T1000 (cell line): ENCODE measurements at places on chromosomes 4 and X.

DNA sequence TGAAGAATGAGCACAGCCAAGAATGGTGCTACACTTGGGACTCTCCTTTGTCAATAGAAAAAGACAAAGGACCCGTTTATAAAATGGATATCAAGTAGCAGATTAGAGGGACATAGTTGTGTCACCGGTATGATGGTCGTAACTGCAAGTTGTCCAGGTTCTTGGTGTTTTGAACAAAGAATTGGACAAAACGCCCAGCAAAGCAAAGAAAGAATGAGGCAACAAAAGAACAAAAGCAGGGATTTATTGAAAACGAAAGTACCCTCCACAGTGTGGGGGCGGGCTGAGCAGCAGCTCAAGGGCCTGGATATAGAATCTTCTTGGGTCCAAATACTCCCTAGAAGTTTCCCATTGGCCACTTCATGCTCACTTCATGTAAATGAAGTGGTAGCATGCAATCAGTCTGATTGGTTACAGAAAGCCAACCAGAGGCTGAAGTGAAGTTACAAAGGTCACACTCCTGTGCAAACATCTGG lies 54.7 kb downstream of the SHROOM3 start:
- no peak for DNase-seq

- DNase-seq, result no peak
Measured at GRCh38 chr4:162241857-162242256, 78.1 kb upstream of the FSTL5 start.

DNA sequence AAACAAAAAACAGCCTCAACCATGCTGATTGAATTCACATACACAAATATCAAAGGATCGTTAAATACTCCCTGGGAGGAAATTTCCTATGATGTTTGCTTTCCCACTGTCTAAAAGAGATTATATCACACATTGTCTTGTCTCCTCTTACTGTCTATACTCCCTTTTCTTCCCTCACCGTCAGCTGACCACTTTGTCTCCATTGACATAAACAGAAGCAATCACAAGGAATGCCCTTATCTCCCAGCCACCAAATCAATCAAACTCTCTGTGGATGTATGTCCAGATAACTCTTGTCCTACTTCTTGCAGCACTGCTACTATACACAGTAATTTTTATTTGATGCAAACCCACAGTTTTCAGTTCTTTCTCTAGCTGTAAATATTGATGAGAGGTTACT lies 12.2 kb upstream of the NUDT9 start:
- no peak for DNase-seq

DNA sequence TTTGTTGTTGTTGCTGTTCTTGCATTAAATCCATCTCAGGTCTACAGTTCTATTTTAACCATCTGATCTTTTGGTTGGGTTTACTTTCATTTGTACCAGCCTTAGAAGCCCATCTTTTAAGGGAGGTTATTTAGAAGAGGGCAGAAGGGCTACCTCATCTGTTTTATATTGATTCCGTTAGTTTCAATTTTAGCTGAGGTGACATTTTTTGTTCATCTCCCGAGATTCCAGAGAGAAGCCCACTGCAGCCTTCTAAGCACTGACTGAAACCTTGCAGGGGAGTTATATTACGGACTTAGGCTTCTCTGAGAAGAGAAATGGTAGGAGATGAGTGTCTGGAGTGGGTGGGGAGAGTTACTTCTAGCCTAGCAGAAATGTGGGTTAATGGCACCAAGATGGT lies 101.8 kb downstream of the PDGFRA start:
- no peak for DNase-seq

DNA sequence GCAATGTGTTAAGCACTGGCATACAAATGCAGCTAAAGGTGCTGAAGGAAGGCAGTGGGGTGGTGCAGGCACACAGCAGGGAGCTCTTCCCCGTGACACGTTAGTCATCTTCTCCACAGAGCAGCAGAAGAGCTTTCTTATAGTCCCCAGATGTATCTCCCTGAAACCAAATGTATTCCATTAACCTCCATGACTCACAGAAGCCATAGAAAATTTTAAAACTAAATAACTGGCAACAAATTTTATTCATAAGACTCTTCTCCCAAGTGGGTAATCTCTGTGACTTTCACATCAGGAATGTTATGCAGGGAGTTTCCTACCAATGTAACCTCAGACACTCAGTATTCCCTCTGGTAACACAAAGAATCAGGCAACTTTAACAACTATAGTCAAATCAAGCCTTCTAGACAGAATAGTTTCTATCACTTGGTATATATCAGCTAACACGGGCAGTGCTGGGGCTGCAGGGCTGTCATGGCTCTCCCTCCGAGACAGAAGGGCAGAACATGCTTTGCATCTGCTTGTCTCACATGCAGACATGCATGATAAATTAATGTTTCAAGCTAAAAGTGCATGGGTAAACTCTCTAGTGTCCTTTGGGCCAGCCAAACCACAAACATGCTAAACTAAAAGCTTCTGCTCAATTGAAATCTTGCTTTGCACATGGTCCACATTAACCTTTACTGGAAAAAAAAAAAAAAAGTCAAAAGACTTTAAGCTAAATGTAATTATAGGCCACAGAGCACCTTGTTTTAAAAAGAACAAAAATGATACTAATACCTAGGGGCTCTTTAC lies 28.2 kb downstream of the ANXA5 start:
- peak; percentile 79 for DNase-seq

DNA sequence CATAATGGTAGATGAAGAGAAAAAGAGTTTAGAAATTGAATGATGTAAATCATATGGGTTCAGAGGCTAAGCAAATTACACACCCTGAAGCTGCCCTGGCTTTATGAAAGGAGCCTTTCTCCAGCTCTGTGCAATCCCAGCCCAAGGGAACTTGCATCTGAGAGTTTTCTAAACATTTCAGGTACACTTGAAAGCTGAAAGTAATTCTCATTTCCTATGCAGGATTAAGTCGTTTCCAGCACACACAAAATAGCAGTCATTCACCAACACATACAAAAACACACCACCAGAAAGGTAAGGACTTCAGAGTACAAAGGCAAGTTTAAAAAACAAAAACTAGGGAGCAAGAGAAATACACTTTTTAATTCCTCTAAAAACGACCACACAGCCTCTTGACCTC lies 1.7 kb downstream of the PDGFC start:
- DNase-seq, result no peak

GRCh38 chr4:124483048-124483906 lies 229.3 kb downstream of the ANKRD50 start:
- no peak for DNase-seq

DNA sequence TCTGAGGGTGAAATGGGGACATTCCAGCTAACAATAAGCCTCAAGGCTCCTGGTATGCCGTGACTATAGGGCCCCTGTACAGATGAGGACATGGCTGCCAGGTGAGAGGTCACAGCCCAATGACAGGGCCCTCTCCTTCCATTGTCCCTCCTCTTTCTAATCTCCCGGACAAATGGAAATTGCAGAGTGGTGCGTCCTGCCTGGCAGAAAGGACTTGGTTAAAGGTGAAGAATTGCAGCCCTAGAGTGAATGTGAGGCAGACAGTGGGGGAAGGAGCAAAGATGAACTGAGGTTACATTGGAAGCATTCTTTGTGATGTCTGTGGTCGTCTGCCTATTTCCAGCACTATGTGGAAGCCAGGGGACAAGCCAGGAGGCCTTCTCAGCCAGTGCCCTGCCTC lies 6.7 kb upstream of the UCP1 start:
- no peak for DNase-seq

GRCh38 chr4:2256781-2257191 lies 5.1 kb downstream of the MXD4 start:
- DNase-seq, result no peak

GRCh38 chr4:140937866-140938265 lies 181.7 kb upstream of the TBC1D9 start:
- peak; percentile 2 for DNase-seq

DNA sequence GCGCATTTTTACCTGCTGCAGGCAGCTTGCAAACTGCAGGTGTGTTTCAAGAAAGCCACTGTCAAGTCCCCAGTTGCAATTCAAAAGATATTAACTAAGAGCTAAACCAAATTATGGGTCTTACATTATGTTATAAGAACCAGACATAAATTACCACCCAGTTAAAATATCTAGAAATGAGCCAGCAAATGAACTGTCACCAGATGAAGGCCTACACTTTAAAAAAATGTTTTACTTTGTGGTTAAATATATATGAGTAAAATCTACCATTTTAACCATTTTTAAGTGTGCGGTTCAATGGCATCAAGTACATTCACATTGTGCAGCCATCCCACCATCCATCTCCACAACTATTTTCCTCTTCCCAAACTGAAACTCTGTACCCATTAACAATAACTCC lies 32.0 kb upstream of the TMEM131L start:
- DNase-seq, result no peak

DNA sequence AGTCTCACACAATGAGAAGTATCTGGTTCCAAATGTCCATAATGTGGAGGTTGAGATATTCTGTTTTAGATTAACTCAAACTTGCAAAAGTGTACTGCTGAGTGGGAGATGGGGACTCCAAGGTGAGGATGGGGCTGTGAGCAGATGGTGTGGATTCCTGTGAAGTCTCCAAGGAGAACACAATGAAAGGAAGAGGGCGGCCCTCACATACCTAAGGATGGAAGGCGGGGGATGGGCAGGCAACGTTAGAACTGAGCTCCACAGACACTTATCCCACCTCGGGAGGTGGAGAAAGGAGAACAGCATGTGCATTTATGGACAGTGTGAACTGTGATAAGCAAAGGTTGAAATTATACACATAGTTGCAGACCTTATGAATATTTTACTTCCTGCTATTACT lies 9.9 kb upstream of the SPATA4 start:
- DNase-seq, result no peak

GRCh38 chr4:139738846-139739613 lies 73.4 kb downstream of the MGST2 start:
- no peak for DNase-seq

- DNase-seq, result no peak
Measured at GRCh38 chrX:50684871-50685270, 129.1 kb downstream of the SHROOM4 start.

DNA sequence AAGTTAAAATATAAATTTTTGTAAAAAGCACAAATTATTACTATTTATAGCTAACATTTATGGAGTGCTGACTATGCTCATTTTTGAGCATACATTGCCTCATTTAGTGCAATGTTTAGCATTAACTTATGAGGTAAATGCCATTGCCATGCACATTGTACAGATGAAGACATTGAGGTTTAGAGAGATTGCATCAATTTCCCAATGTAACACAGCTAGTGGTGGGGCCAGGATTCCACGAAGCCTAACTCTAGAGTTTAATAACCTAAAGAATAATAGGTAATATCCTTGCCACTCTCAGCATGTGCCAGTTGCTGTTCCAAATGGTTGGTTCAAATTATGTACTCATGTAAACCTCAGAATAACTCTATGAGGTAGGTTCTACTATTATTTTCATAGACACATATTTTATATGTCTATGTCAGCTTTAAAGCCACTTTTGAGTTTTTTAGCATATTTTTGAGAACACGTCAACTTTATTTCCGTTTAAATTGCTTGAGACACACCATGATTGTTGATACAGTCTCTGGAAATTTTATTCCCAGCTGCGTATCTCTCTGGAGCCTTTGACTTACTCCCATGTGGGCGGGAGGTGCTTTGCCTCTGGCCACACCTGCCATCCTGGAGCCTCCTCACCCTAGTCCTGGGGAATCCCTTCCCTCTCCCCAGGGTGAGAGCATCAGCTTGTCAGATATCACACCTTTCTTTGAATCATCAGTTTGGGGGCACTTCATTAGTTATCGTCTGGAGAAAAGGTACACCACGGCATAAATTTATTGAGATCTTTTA lies 10.8 kb upstream of the ADH1A start:
- DNase-seq, result no peak

- no peak for DNase-seq
Measured at GRCh38 chr4:54661169-54661568, 3.4 kb downstream of the KIT start.

DNA sequence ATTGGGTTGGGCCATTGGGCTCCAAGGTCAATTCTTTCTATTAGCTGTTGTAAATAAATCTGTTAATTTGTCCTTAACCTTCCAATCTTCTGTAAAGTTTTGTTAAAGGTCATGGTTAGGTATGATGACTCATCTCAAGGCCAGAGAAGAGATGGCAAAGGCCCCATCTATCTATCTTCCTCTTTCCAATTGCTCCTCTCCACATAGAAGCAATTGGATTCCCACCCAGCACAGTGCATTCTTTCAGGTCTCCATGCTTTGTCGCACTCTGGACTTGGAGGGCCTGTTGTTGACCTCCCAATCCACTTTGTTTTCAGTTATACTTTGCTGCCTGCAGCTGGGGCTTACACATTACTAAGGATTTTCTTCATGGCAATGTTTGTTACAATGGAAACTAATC lies 118.5 kb downstream of the MFAP3L start:
- DNase-seq, result no peak

GRCh38 chr4:142402156-142402555 lies 443.9 kb downstream of the INPP4B start:
- no peak for DNase-seq

GRCh38 chr4:1583859-1584258 lies 100.3 kb downstream of the FAM53A start:
- no peak for DNase-seq

DNA sequence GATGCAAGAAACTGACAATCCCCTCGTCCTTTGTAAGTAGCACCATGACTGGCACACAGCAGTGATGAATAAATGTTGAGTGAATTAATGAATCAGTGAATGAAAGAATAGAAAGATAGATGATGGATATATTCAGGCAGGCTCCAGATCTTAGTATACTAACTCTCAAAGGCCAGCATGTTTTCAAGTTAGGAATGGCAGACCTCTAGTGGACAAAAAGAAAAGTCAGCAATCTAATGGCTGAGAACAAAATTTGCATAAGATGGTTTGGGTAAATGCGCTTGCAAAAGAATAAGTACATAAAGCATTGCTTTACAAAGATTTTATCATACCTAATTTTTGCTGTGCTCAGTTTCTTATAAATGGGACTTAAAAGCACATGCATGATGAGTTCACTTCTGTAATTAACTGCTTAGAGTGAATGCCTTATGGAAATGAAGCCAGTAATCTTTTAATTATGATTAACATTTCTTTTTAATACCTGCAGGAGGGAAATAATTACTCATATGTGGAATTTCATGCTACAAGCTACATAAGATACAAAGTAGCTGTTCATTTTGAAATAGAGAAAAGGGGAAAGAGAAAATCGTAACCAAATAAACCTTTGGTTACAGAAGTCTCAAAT lies 126.9 kb upstream of the GPRIN3 start:
- no peak for DNase-seq

DNA sequence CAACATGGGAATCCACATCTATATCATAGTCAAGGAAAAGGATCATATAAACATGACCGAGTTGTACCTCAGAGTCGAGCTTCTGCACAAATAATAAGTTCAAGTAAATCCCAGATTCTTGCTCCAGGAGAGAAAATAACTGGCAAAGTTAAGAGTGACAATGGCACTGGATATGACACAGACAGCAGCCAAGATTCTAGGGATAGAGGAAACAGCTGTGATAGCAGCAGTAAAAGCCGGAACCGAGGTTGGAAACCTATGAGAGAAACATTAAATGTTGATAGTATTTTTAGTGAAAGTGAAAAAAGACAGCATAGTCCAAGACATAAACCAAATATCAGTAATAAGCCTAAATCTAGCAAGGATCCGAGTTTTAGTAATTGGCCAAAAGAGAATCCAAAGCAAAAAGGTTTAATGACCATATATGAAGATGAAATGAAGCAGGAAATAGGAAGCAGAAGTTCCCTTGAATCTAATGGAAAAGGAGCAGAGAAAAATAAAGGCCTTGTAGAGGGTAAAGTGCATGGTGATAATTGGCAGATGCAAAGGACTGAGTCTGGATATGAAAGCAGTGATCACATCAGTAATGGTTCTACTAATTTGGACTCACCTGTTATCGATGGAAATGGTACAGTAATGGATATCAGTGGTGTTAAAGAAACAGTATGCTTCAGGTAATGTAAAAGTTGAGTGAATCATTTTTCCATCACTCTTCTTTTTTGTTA lies 50.4 kb downstream of the FABP2 start:
- DNase-seq, result no peak
